ENCODE measurements at places on chromosomes 5 and 9.

DNA sequence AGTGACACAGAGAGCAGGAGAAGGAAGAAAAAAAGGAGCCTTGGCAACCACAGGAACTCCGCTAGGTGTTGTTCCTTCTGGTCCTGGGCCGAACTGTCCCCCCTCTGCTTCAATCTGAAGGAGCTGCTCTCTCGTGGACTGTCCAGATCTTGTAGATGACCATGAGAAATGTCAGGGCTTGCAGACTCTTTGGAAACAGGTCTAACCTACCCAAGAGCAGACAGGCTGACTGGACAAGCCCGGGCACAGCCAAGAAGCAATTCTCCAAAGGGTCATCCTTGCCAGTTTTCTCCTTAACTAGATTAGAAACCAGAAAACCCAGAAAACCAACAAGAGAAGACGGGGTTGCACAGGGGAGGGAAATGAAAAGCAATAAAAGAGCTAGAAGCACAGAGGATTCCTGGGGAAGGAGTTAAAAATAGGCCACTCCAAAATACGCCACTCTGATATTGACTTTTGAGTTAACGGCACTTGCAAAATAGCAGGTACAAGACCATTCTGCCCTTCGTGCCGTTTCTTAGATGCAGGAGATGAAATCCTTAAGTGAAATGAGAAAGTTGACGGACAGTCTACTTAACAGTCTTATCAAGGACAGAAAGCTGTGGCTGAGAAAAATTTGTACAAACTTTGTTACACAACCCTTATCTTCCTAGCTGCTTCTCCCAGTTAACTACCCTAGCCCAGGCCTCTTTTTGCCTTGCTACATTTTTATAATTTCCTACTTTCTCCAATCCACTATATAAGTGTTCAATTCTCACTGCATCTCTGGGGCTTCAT lies 5.8 kb downstream of the GCNT4 start:
- no peak for DNase-seq

DNA sequence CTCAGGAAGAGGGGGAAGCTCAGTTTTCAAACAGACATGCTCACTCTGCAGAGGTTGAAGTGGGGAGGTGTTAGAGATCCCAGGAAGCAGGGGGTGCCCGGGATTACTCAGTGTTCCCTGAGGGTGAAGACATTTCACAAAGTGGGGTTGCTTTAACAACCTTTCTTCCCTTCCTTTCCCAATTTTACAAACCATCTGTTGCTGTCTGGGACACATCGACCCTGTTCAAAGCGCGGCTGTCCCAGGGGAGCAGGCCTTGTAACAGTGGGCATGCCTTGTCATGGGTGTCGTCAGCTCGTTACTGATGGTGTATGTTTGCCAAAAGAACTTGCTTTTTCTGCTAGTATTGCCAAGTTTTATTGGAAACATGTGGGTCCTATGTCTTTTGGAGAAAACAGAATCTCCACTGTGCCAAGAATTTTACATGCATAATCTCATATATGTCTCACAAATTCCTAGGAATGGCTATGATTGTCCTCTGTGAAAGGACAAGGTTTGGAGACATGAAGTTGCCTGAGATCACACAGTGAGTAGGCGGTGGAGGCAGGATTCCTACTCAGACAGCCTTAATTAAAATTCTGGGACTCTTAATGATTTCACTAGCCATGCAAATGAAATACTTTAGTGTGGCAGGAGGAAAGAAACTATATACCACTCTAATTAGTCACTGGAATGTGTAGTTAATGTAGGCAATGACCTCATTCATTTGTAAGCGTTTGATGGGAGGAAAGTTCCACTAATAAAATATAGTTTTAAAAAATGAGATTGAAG lies 198.9 kb downstream of the NXNL2 start:
- DNase-seq: no peak

GRCh38 chr5:83026516-83026915 lies 50.7 kb downstream of the TMEM167A start:
- no peak for DNase-seq

DNA sequence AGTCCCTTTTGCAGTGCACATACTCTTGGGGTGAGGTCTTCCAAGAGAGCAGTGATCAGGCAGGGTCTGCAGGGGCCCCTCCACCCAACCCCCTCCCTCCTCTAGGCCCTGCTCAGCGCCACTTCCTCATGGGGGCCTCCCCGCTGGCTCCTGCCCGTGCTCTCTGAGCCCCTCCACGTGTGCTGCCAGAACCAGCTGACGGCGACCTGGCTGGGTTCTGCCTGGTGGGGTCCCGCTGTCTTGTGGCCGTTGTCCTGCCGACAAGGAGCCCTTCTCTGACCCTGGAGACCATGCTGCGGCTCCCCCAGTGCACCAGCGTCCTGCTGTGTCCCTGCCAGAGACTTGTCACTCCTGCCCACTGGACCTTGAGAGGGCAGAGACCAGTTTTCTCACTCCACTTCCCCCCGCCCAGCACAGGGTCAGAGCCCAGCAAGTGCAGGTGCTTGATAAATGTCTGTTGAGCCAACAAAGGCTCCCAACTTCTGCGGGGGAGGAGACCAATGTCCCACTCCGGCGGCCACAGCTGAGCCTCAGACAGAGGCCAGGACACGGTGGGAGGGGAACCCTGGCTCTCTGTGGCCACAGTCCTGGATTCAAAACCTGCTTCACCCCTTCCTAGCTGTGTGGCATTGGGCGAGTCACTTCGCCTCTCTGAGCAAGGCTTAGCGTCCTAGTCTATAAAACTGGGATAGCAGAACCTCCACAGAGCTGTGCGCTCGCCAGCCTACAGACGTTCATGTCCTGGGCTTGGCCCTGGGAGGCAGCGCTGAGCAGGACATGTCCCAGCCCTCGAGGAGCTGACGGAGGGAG lies 24.8 kb downstream of the SARDH start:
- DNase-seq: no peak

DNA sequence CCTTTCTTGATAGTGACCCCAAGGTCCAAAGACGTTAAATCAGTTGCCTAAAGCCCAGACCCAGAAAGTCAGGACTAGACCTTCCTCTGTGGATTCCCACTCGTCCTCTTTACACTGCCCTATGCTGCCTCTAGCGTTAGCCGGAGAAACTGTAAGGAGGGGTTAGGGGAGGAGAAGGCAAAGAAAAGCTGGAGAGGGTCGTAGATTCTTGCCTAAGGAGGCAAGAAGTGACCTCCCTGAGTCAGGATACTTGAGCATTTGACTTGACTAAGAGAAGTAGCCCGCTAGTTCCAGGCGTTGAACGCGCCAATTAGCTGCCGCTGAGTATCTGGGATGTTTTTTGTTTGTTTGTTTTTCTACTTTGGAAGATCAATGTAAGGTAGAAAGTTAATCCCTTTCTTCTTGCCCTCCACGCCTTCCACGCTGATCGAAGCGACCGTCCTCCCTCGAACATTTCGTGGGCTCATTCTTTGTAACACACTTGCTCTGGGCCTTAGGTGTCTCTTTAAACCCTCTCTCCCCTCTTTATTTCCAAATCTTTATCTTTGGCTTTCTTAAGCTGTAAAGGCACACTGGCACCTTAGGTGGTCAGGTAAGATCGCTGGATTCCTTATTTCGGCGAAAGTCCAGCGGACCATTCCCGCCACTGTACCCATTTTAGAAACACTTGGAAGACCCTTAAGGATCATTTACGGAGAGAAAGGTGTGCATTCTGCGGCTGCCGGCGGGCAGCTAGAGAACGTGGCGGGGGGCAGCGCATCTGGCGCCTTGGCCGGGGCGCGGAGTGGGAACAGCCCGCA lies 5.1 kb upstream of the RGMB start:
- peak; percentile 66 for DNase-seq

- no peak for DNase-seq
Observed at GRCh38 chr5:125528881-125529280, 782.4 kb upstream of the ZNF608 start.

- DNase-seq: no peak
Observed at GRCh38 chr5:80866371-80866770, 93.8 kb upstream of the RASGRF2 start.

DNA sequence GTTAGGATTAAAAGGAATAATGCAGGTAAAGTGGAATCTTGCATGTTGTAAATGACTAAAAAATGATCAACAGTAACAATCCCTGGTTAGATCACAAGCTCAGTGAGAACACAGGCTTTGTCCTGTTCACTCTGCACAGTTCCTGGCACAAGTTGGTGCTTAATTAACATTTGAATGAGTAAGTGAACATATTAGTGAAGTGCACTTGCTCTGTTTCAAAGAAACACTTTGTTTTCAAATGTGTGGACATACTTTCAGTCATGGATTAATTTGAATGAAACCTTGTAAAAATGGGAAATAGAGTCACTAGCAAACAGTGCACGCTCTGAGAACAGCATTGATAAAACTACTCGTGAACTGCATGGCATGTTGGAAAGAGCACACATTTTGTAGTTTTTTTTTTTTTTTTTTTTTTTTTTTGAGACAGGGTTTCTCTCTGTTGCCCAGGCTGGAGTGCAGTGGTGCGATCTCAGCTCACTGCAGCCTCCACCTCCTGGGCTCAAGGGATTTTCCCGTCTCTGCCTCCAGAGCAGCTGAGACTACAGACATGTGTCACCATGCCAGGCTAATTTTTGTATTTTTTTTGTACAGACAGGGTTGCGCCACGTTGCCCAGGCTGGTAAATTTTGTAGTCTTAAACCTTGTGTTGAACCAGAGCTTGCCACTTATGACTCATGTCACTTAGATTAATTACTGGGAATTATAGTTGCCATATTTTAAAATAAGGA lies 159.9 kb downstream of the LURAP1L start:
- no peak for DNase-seq

- DNase-seq: no peak
Observed at GRCh38 chr9:121038362-121038761, 11.7 kb downstream of the C5 start.

DNA sequence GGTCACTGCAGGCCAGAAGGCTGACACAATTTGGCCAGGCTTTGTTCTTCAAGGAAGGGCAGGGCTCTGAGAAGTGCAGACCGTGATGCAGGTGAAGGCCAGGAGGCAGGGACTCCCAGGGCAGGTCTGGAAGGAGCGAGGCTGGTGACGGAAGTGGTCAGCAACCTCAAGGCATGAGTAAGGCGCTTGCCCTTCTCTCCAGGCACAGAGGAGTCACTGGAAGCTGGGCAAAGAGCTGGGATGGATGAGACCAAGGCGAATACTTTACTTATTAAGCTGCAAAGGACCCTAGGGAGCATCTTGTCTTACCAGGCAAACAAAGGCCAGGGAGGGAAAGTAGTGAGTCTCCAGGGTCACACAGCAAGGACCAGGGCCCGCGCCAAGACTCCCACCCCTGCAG lies 18.6 kb downstream of the IRF1 start:
- DNase-seq: peak; percentile 54
